Midbrain (tissue), 1 donor: ENCODE measurements at places on chromosomes 6 and 20.

DNA sequence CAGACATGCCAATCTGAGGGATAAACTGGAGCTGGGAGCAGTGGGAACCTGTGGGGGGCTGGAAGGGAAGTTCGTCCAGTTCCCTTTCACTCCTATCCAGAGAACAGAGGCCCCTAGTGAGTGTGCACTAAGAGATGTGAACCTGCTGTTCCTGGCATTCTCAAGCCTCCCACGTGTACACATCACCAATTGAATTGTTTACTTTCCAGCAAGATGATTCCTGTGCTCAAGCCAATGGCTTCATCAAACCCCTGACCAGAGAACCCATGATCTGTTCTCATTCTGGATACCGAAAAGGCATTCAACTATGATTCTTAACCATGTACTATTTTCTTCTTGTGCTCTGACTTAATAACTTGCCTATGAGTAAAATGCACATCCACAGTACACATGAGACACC is 10.2 kb upstream of the SLC22A3 start:
- no peak for DNase-seq

GRCh38 chr6:21159465-21159864 is 434.1 kb upstream of the SOX4 start:
- no peak for DNase-seq

GRCh38 chr6:138803861-138804260 is 8.0 kb downstream of the ECT2L start:
- no peak for DNase-seq

- no peak for DNase-seq
Observed at GRCh38 chr6:20845592-20845991, 311.3 kb downstream of the CDKAL1 start.

DNA sequence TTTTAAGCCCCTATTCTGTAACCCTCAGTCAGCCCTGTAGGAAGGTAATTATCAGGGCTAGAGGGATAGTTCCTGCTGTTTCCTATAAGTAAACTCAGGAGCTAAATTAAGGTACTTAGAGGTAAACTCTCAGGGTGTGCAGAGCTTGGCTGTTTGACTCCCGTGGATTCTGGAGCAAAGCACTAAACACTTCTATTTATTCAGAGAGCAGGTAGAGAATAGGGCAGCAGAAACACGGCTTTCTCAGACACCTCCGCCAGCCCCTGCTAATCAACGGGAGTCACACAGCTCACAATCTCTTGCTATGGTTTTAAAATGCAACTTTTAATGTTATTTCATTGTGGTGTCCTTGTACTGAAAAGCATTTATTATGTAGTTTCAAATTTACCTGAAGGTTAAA is 21.8 kb downstream of the PRKN start:
- no peak for DNase-seq

- no peak for DNase-seq
Observed at GRCh38 chr20:36862857-36863668, 12.9 kb upstream of the TLDC2 start.

DNA sequence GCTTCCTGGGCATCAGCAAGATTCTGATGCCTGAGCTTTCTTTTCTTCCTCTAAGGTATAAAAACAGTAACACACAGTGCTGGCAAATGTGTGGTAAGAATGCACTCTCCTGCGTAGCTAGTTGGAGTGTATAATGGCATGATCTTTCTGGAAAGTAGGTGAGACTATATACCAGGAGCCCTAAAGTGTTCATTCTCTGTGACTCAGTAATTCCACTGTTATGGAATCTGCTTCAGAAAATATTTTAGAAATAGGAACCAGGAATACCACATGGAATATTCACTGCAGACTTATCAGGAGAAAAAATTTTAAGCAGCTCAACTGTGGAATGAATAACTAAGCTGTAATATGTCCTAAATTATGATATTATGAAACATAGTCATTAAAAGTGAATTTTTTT is 16.9 kb upstream of the CSE1L start:
- no peak for DNase-seq

GRCh38 chr6:155419161-155419560 is 36.5 kb downstream of the NOX3 start:
- no peak for DNase-seq

GRCh38 chr6:6654599-6655575 is 66.4 kb downstream of the LY86 start:
- DNase-seq, result no peak
